ENCODE measurements at places on chromosomes 6 and 20. TPM values are rescaled to one million over a fixed set of nuclear protein-coding genes. Genes with fewer than 3 reads are reported as not detected.
A peak's percentile ranks its signal among the peaks of the same experiment; 100 is the strongest.

TGM3 gene
- total RNA-seq = not detected

C20orf204 gene
- total RNA-seq = 3.1 TPM

GSTA4 gene
- total RNA-seq = 18.5 TPM

HFE gene
- total RNA-seq = 1.0 TPM

SPATS1 gene
- not detected for total RNA-seq

RNF39 gene
- not detected for total RNA-seq

SEMG1 gene
- total RNA-seq = not detected

EGFL8 gene
- 7.1 TPM for total RNA-seq

FILIP1 gene
- total RNA-seq = not detected

ATP9A gene
- total RNA-seq = 1.4 TPM

RNF182 gene
- not detected for total RNA-seq

DNA sequence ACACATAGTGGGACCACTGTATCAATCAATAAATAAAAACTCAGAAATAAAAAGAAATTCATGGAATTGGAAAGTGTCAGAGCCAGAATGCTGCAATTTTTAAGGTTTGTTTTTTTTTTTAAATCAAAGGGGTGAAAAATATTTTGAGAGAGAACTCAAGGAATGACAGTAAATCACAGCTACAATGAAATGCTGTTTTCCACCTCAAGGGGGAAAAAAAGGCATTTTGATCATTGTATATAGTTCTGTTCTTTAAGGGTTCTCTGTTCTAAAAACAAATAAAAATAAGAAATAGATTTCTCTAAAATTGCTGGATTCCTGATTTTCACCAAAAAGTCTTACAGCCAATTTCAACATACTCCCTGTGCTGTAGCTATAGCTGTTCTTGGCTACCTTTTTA lies 24.5 kb downstream of the FAXC start:
- no peak for DNase-seq

DNA sequence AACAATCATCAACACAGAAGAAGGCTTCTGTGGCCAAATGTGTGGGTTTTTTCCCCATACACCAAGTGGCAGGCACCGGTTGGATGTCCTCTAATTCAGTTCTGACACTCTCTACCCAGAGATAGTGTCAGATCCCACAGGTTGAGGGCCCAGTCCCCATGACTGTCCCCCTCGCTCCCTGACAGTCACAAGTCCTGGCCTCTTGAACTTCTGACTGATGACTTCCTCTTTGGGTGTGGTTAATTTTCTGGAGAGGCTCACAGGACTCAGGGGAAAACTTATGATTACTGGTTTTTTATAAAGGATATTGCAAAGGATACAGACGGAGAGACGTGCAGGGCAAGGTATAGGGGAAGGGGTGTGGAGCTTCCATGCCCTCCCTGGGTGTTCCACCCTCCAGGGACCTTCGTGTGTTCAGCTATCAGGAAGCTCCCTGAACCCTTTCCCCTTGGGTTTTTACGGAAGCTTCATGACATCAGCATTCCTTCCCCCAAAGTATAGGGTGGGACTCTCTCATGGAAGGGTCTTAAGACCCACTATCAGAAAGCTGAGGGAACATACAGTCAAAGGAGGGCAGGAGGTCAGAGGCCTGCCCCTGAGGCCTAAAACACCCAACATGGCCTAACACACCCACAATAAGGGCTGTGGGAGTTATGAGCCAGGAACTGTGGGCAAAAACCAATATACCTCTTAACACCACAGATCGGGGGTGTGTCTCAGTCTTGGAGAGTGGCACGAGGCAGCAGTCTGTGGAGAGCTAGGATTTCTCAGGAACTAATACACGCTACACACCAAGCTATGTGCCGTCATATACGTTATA lies 33.3 kb downstream of the FARS2 start:
- peak; percentile 51 for DNase-seq

DNA sequence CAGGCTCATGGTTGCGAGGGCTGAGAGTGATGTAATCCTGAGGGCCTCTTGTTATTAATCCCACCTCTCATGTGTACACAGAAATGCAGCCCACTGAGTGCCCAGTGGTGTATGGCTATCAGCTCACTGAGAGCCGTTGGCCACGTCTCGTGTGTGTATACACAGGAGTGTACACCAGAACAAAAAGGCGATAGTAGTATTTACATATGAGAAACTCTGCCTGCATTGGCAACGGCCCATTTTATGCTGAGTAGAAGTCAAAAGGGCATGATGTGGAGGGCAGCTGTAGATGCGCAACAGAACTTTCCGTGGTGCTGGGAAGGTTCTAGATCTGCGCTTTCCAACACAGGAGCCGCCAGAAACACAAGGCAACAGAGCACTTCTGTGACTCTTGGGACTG lies 28.9 kb upstream of the CDH4 start:
- no peak for DNase-seq

GRCh38 chr6:34056305-34057108 lies 89.4 kb downstream of the GRM4 start:
- DNase-seq = peak; percentile 37

DNA sequence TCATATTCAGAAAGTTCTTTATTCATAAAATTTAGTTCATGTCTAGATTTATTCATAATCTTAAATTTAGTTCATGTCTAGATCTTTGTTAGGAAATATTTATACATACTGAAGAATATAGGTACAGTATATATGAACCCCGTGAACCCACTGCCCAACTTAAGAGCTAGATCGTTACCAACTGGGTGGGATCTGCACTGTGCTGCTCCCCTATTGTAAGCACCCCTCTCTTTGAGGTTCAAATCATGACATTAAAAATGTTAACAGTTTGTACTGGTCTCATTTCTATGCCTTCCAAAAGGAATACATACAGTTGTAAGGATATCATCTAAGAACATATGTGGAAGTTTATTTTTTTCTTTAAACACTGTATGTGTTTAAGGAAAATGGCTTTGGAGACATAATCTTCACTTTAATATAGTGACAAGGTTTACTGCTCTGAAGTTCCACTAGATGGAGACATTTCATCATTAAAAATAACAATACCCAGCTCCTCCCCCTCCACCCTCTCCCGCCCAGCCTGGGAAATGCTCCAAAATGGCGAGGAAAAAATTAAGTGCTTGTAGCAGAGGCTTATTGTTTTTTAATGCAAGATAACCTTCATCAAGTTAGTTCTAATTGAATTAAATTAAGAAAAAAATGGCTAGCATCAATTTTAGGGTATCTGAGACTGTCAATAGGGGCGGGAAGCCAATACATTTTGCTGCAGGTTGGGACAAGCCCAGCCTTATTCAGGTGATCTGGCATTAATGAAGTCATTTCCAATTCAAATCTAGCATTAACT lies 104.1 kb upstream of the TRAF3IP2 start:
- DNase-seq = peak; percentile 68

DNA sequence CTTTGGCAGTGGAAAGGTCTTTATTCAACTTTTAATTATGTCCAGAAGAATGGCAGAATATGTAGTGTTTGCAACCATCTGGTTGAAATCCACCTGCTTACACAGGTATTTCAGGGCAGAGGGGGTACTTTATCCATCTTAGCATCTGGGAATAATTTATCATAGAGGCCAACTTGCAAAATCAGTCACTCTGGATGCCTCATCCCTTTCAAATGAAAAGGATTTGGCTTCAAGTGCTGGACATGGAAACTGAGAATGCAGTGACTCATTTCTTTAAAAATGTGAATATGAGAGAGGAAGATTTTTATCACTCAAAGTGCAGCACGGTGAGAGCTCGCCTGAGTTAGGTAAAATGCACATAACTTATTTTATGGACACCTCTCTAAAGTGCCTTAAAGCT lies 758.3 kb downstream of the KIF16B start:
- no peak for DNase-seq

GRCh38 chr20:16926626-16927430 lies 178.7 kb downstream of the OTOR start:
- no peak for DNase-seq

DNA sequence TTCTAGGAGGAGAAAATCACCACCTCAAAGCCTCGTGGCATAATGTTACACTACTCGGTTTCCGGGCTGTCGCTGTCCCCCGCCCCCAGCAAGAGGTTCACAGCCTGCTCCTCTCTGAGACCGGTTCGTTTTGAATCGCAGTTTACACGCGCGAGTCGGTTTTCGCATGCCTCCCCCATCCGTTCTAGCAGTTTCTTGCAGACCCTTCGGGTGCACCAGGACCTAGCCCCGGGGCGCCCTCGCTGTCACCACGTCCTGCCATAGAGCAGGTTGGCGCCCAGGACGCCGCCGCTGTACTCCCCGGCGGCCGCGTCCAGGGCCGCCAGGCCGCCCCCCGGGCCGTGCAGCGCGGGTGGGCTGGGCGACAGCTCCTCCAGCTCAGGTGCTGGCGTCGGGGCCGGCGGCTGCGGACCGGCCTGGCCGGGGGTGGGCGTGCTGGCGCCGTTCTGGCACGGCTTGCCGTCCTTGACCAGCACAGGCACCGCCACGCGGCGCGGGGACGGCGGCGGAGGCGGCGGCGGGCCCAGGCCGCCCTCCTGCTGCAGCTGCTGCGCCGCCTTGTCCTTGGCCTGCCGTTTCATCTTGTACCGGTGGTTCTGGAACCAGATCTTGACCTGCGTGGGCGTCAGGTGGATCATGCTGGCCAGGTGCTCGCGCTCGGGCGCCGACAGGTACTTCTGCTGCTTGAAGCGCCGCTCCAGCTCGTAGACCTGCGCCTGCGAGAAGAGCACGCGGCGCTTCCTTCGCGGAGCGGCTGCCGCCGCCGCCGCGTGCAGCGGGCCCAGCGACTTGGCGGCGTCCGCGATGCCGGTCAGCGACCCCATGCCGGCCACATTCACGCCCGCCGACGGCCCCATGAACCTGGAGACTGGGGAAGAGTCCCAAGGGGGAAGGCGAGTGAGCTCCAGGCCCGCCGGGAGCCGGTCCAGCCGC lies 1.4 kb downstream of the NKX2-4 start:
- DNase-seq = peak; percentile 64

GRCh38 chr20:34970193-34970840 lies 14.6 kb downstream of the MYH7B start:
- DNase-seq = no peak

- DNase-seq = no peak
Observed at GRCh38 chr6:30747300-30747687, 2.9 kb upstream of the IER3 start.

GRCh38 chr6:109362102-109362884 lies 20.0 kb downstream of the CD164 start:
- no peak for DNase-seq

GRCh38 chr6:108689272-108690161 lies 128.8 kb downstream of the FOXO3 start:
- DNase-seq = no peak

- no peak for DNase-seq
Observed at GRCh38 chr20:40628877-40629276, 60.2 kb downstream of the MAFB start.

- no peak for DNase-seq
Observed at GRCh38 chr6:34352305-34352937, 40.0 kb downstream of the NUDT3 start.

DNA sequence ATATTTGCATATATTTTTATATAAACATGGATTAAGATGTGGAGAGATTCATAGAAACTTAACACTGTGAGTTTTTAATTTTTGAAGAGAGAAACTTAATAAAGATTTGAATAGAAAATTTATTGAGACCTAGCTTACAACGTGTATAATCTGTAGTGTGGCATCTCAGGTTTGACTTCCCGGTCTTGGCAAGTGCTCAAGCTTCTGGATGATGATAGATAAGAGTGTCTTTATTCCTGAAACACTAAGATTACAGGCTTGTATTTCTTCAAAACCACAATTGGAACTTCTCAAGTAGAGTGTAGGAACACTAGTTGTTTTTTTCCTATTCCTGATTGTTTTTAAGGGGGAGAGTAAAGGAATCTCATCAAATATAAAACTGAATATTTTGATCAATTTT lies 64.6 kb upstream of the NOTCH4 start:
- no peak for DNase-seq

GRCh38 chr6:166825553-166826145 lies 130.7 kb downstream of the RNASET2 start:
- no peak for DNase-seq

DNA sequence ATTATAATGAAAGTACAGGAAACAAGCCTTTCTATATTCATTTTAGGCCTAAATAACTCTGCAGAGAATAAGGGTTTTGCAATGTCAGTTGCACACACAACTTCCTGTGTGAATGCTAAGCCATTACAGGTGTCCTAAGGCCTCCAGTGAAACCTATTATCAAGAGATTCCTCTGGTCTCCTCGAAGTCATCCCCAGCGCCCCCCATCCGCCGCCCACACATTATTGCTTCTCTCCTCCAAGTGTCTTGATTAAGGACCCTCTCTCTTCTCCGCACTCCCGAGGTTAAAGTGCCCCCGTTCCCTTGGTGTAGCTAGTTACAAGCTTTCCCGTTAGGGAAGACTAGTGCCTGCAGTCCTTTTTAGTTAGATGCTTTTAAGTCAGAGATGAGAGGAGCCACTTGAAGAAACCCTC lies 1.3 kb downstream of the HIVEP2 start:
- peak; percentile 61 for DNase-seq

DNA sequence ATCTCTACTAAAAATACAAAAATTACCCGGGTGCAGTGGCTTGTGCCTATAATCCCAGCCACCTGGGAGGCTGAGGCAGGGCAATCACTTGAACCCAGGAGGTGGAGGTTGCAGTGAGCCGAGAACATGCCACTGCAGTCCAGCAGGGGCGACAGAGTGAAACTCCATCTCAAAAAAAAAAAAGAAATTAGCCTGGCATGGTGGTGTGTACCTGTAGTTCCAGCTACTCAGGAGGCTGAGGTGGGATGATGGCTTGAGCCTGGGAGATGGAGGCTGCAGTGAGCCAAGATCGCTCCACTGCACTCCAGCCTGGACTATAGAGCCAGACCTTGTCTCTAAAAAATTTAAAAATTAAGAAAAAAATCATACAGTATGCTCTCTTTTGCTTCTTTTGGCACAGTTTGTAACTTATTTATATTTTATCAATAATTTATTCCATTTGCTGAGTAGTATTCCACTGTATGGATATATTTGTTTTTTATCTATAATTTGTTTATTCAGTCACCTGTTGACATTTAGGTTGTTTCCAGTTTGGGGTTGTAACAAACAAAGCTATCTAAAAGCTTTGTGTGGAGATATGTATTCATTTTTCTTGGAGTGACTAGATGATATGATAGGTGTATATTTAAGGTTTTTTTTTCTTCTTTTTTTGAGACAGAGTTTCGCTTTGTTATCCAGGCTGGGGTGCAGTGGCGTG lies 8.0 kb upstream of the MYBL2 start:
- DNase-seq = no peak

DNA sequence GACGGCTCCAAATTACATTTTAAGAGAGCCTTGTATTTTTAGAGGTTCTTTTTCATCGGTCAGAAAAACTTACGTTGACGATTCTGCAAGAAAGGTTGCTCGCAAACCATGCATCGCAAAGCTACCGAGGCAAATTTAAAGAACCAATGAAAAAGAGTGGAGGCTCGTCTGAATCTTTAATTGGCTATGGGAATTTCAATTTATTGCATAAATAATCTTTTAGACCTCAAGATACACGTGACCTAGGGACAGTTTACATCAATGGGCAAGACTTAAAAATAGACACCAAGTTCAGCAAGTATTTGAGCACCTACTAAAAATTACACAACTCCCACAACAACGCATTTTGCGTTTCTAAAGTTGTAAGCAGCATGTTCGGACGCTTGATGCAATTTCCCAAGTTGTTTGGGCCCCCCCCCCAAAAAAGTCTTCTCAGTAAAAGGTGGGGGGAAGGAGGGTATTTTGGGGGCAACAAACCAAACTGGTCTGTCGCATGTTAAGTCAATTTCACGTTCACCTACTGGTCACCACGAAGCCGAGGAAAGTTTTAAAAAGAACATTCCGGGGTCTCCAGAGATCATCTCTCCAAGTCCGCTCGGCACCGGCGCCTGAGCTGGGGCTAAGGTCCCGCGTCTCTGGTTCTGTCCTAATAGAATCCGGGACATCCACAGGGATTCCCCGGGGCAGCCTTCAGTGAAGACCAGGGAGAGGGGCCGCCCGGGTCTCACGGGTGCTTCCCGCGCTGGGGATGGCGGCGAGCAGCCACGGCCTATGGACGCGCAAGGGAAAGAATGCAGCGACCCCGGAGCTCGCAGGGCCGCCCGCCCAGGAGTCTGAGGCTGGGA lies 851 bp downstream of the SNX5 start:
- no peak for DNase-seq

All from activated CD4-positive, alpha-beta memory T cell treated with anti-CD3 and anti-CD28 coated beads for 36 hours (primary cell).